Hematopoietic multipotent progenitor cell treated with erythropoietin and hydrocortisone succinate and interleukin-3 and kit ligand, for 6 days (in vitro differentiated cells): ENCODE measurements at places on chromosomes 4 and X.
A peak's percentile ranks its signal among the peaks of the same experiment; 100 is the strongest.

GRCh38 chrX:78111140-78111931 is 7.3 kb downstream of the PGK1 start:
- no peak for DNase-seq

- no peak for DNase-seq
Measured at GRCh38 chr4:166538491-166539005, 665.5 kb downstream of the TLL1 start.

GRCh38 chr4:144213371-144213770 is 72.9 kb upstream of the GYPA start:
- no peak for DNase-seq

DNA sequence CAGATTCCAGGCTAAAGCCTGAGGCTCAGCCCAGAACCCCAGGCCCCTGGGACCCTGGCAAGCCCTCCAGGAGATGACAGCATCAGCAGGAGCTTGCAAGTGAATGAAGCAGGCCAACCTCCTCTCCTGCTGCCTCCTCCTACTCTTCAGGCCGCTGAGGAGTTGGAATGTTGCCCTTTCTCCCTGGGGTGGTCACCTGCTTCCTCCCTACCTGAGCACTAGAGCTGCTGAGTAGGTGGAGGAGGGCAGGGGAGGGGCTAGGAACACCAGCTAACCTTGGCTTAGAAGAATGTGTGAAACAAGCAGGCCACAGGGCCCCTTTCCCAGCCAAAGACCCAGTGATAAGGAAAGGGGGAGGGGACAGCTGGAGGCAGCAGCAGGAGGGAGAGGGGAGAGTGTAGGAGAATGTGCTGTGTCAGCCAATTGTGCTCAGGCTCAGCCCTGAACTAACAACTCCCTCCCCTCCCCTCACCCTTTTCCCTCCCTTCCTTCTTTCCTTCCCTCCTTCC is 58.0 kb downstream of the PJA1 start:
- no peak for DNase-seq

GRCh38 chr4:102751941-102752340 is 8.8 kb downstream of the MANBA start:
- DNase-seq: no peak

- DNase-seq: no peak
Measured at GRCh38 chr4:32031026-32031425, 1310.9 kb downstream of the PCDH7 start.

DNA sequence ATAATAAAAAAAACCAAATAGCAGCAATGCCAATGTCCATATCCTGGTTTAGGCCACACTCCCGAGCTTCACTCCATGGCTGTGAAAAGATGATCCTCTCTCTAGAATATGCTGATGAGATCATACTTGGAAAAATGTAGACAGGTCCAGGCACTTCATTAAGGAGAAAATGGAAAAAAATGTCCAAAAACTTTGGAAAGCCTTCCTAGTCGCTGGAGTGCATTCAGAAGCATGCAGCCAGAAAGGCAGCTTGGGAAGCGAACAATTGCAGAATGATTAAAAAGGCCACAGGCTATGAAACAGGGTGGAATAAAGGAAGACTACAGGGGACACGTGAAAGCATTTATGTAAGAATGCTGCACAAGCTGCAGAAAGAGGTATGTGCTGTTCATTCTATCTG is 165.6 kb upstream of the HCCS start:
- no peak for DNase-seq

DNA sequence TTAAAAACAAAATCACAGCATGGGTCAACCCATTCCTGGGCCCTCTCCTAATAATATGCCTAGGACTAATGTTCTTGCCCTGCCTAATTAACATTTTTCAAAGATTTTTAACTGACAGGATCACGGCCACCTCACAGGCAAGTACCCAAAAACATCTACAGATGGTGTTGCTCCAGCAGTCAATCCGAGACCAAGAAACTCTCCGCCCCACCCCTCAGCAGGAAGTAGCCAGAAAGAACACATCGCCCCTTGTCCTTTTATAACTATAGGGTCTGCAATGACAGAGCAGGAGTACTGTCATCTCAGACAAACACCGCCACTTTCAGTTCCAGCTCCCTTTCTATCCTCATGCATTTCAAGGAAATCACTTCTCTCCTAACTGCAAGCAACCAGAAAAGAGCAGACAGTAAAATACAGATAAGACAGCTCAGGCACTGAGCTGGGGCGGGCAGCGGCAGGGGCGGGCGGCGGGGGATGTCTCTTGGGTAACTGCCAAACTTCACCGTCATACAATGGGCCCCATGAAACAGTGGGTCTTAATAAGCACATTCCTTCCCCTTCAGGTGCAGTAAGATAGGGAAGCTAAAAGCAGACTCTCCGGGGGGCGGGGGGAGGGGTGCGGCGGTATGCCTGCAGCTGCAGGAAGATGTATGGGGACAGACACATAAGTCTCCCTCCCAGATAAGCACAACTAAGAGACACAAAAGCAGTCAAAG is 67.4 kb downstream of the ZNF182 start:
- DNase-seq: peak; percentile 82

GRCh38 chrX:72133851-72134546 is 2.3 kb upstream of the RTL5 start:
- DNase-seq: no peak

DNA sequence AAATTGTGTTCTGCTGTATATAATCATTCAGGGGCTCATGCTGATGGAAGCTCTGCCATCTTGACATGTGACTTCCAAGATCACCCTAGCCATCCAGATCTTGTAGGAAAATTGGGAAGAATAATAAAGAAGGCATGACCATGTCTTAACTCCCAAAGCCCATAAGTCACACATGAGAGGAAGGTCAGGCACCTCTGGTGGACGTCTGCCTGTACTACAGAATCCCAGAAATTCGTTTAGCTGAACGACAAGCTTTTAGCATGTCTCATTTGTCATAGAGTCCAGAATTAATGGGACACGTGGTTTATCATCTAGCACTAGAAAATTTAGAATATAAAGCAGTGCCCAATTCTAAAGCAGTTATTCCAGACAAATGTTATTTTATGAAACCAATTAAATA is 212.7 kb downstream of the CENPC start:
- DNase-seq: peak; percentile 65

GRCh38 chr4:180521181-180521580 is 1722.0 kb upstream of the TENM3 start:
- no peak for DNase-seq

GRCh38 chr4:98641906-98642668 is 16.3 kb downstream of the TSPAN5 start:
- no peak for DNase-seq

- no peak for DNase-seq
Measured at GRCh38 chrX:9151772-9152307, 117.9 kb upstream of the FAM9B start.

- DNase-seq: no peak
Measured at GRCh38 chr4:137694138-137694537, 161.8 kb upstream of the PCDH18 start.

DNA sequence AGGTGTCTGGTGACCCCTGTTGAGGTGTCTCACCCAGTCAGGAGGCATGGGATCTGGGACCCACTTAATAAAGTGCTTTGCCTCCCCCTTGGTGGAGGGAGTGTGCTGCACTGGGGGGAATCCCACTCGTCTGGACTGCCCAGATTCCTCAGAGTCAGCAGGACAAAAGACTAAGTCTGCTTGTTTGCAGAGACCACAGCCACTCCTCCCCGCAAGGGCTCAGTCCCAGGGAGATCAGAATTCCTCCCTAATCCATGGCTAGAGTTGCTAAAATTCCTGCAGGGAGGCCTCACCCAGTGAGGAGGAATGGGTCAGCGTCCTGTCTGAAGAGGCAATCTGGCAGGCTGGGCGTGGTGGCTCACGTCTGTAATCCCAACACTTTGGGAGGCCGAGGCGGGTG is 442.2 kb downstream of the PABPC4L start:
- no peak for DNase-seq

DNA sequence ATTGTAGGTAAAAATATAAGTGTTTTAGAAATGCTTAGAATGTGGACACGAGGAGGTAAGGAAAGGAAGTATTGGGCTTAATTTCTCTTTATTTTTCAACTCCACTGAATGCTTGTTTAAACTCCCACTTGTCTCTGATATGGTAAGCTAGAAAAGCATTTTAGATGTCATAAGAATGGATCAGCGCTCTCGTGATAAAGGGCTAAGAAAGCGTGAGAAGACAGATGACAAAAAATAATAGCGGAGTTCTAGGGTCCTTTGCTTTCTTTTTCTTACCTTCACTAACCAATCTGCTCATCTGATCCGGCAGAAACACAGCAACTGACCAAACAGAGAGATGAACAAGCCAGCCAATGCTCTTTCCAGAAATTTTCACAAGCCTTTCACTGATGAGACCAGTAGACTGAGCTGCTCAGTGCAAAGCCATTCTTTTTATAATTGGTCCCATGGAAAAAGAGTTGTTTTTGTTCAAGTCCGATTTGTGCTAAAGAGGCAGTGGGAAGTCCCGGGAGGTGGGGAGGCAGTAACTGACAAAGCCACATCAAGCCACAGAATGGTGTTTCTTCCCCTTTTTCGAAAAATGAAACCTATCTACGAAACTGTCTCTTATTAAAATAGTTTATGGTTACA is at the start of gene TASL:
Gene TASL, minus strand, starts transcription at position 405 of the 630 bp plus-strand sequence. CDS start 17,411 bp downstream, outside the sequence.
- peak; percentile 67 for DNase-seq

- DNase-seq: no peak
Measured at GRCh38 chr4:150278206-150278605, 200.0 kb downstream of the DCLK2 start.

DNA sequence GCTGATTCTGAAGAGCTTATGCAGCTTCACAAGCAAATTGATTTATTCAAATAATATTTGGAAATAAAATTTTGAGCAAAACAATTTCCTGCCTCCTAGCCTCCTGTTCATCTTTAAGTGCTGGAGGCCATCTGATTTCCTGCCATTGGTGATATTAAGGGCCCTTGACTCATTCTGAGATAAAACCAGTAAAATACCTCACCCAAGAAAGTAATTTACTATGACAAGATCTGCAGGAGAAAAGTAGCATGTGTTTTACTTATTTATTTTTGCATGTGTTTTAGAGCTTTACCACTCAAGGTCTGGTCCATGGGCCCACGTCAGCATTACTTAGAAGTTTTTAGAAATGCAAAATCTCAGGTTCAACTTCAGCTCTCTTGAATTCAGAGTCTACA is 67.7 kb downstream of the DCLK2 start:
- DNase-seq: no peak

- peak; percentile 25 for DNase-seq
Measured at GRCh38 chr4:72314869-72315268, 254.2 kb downstream of the ADAMTS3 start.

GRCh38 chrX:119948381-119948780 is 4.8 kb upstream of the NKAP start:
- DNase-seq: no peak

DNA sequence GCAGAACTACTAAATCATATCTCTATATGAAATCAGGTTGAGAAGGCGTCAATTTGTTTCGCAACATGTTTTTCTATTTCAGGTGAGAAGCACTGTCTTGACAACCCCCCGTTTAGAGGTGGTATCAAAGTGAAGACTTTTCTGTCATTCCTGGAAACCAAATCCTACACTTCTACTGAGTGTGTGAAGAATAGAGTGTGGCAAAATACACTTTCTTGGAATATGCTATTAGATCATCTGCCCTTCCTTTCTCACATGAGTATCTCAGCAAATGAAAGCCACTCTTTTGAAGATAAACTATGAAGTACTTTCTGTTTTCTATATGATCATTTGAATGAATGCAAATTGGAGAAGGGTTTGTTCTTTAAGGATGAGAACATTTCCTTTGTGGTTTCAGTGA is 174.0 kb upstream of the FMR1 start:
- no peak for DNase-seq

DNA sequence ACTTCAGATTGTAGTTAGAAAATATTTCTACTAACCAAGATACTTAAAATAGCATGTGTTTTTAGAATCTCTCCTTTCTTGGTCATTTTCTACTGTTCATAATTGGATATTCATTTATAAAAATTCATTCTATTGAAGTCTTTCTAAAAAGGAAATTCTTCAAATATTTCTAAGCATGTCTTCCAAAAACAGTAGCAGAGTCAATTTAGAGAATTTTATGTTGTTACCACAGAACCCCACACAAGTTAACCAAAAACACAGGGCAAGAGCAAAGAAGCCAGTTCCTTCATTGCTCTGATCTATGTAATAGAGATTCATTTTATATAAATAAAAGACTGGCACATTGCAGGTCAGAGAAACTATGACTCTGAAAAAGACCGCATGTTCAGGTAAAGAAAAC is 345.1 kb upstream of the PITX2 start:
- no peak for DNase-seq

DNA sequence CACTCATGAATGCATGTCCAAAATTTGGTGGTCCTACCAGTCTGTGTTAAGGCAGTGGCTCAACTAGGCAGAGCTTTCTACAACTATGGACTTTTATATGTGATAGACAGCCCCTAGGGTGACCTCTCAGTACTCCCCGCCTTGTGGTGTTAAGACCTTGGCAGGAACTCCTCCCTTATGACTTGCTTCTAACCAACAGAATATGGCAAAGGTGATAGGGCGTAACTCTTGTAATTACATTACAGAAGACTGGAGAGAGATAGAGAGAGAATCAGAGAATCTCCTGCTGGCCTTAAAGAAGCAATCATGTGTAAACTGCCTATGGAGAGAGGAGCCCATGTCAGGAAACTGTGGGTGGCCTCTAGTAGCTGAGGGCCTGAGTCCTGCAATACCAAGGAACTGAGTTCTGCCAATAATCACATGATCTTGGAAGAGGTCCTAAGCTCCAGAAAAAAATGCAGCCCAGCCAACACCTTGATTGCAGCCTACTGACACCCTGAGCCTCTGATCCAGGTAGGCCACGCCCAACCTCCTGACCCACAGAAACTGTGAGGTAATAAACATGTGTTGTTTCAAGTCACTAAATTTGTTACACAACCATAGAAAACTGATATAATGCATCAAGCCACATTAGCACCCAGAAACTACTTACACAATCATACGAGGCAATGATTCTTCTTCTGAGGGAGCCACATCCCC is 68.9 kb downstream of the INPP4B start:
- DNase-seq: peak; percentile 33

GRCh38 chr4:139223682-139224317 is 46.8 kb upstream of the ELF2 start:
- peak; percentile 60 for DNase-seq

DNA sequence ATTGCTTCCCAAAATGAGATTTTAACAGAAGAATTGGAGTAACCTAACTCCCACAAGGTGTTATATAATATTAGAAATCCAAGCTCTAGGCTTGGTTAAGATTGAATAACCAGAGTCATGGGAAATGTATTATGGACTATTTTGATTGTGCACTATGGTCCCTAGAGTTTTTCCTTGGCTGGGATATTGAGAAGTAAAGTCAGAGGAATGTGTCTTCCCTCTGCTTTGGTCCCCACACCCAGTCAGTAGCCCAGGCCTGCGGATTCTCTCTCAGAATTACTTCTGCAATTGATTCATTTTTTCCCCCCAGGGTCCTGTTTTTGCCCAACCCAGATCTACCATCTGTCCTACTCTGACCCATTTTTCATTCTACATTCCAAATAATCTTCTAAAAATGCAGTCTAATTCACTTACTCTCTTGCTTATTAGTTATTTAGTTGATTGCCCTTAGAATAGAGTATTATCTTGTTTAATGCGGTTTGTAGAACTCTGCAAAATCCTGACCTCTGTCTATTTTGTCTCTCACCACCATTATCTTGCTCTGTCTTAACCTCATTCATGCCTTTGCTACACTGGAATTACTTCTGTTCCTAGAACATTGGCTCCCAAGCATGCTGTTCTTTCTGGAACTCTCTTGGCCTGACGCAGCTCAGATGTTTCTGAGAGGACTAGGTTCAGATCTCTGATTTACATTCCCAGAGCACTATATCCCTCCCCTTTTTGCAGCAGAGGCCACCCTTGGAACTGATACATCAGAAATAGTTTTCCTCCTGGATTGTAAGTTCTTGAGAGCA is 23.6 kb downstream of the GUCY1A1 start:
- DNase-seq: no peak
